Immature natural killer cell (primary cell): ENCODE measurements at places on chromosomes 7 and 10.

DNA sequence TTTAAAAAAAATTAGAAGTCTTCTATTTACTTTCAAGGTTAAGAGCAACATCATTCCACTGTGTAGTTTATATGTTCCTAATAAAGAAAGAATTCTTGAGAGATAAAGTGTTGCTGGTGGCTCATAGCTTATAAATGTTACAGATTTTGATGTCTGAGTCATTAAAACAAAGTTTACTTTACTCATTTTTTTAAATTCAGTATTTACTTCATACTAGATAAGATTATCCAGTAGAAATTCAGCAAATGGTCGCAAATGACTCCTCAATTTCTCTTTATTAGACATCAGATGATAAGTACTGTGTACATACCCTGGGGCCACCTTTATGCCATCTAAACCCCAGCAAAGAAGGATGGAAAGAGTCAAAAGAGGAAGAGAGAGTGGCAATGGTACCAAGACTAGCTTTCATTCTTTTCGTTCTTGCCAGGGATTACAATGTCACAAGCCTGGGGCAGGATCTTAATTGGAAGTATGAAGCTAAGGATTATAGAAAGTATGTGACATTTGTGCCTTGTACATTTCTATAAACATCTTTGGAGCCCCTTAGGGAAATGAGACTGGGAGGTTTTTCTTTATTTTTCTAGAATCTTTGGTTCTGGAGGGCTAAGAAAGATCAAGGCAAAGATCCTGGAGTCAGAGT is 206.1 kb downstream of the CHRM2 start:
- DNase-seq = no peak

GRCh38 chr10:126218778-126219649 is 169.3 kb downstream of the ADAM12 start:
- no peak for DNase-seq

DNA sequence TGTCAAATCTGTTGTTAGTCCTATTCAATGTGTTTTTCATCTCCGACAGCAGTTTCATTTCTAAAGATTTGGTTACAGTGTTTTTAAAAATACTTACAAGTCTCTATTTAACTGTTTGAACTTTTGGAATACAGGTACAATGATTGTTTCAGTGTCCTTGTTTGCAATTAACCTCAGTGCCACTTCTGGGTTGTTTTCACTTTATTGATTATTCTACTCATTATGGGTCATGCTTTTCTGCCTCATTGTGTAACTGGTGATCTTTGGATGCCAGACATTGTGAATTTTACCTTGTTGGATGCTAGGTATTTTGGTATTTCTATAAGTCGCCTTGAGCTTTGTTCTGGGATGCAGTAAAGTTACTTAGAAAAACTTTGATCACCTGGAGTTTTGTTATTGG is 331.3 kb downstream of the AUTS2 start:
- DNase-seq = no peak

- DNase-seq = no peak
Observed at GRCh38 chr7:147805996-147806576, 784.5 kb upstream of the C7orf33 start.

- no peak for DNase-seq
Observed at GRCh38 chr10:59240582-59241183, 64.2 kb downstream of the PHYHIPL start.

DNA sequence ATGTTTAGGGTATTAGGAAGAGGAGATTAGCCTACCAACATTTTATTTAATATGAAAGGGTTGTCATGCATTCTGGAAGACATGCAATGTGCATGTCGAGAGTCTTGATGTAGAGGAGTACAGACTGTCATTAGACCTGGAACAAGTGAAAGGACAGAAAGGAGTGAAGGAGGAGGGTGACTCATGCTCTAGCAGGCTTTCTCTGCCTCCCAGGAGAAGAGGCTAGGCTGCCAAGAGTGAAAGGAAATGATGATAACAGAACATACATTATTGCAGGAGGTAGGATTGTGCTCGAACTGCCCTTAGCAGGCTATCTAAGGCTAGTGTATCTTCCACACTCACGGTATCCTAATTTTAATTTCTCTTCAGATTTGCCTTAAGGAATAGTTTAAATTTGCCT is 228.8 kb downstream of the EXOC4 start:
- no peak for DNase-seq

GRCh38 chr10:100969187-100970075 is at the start of gene SEMA4G:
TSS of gene SEMA4G (plus strand) at chr10:100969504. CDS start at chr10:100972913, 3,409 bp downstream.
- DNase-seq = peak; percentile 45

DNA sequence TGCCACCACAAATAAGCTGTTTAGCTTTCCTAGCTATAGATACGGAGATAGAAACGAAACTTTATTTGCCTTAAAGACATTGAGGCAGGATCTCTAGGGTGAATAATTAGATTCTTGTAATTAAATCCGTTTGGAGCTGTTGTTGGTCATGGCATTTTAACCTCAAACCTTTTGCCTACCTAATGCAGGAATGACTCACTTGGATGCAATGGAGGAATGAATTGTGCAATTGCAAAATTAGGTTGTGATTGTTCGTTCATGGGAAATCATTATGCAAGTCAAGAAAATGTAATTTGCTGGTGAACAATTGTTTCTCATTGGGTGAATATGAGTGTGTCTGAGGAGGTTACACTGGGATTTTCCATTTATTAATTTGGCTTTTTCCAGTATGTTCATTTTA is 703.5 kb downstream of the GATA3 start:
- DNase-seq = no peak

- no peak for DNase-seq
Observed at GRCh38 chr7:151517601-151518104, 2.0 kb downstream of the RHEB start.
